ENCODE measurements at places on chromosomes 6 and 20. TPM values are rescaled to one million over a fixed set of nuclear protein-coding genes. Genes with fewer than 3 reads are reported as not detected.

The ZNF217 gene
- total RNA-seq: 23.6 TPM

The HELZ2 gene
- total RNA-seq: 46.2 TPM

The AKIRIN2 gene
- 23.5 TPM for total RNA-seq

The LBP gene
- total RNA-seq: not detected

The TFAP2D gene
- total RNA-seq: not detected

The SRMS gene
- total RNA-seq: not detected

The HLA-DQB1 gene
- not detected for total RNA-seq

The CTCFL gene
- total RNA-seq: not detected

The CRISP3 gene
- total RNA-seq: not detected

The LEMD2 gene
- 66.3 TPM for total RNA-seq

The POU5F1 gene
- total RNA-seq: not detected

The PRSS35 gene
- 3.2 TPM for total RNA-seq

The SLC22A3 gene
- 2.9 TPM for total RNA-seq

The PRPH2 gene
- 1.8 TPM for total RNA-seq

The ADAM33 gene
- total RNA-seq: 57.5 TPM

The TSPO2 gene
- total RNA-seq: not detected

The KIAA0408 gene
- 1.5 TPM for total RNA-seq

The MDFI gene
- 1.2 TPM for total RNA-seq

Measured in uterine smooth muscle cell (primary cell).